Activated naive CD8-positive, alpha-beta T cell treated with anti-CD3 and anti-CD28 coated beads for 36 hours (primary cell): ENCODE measurements at places on chromosomes 5 and 9. TPM values are rescaled to one million over a fixed set of nuclear protein-coding genes. Genes with fewer than 3 reads are reported as not detected.

PPWD1 gene
- total RNA-seq: 46.9 TPM

FGFR4 gene
- 1.4 TPM for total RNA-seq

SHC3 gene
- not detected for total RNA-seq

LCN2 gene
- total RNA-seq: not detected

FREM1 gene
- total RNA-seq: not detected

CBY3 gene
- total RNA-seq: 1.1 TPM

TRIO gene
- 7.4 TPM for total RNA-seq

CDH9 gene
- not detected for total RNA-seq

PCDHB4 gene
- not detected for total RNA-seq

SMIM33 gene
- total RNA-seq: 0.16 TPM

SNCAIP gene
- not detected for total RNA-seq

SHB gene
- 1.2 TPM for total RNA-seq

ANXA2R gene
- total RNA-seq: 8.5 TPM
